ENCODE measurements at places on chromosomes 5 and 9.

GRCh38 chr5:154388842-154389241, 57.0 kb upstream of the SAP30L start:
- no peak for DNase-seq

GRCh38 chr5:156042726-156043125, 284.2 kb upstream of the SGCD start:
- no peak for DNase-seq

DNA sequence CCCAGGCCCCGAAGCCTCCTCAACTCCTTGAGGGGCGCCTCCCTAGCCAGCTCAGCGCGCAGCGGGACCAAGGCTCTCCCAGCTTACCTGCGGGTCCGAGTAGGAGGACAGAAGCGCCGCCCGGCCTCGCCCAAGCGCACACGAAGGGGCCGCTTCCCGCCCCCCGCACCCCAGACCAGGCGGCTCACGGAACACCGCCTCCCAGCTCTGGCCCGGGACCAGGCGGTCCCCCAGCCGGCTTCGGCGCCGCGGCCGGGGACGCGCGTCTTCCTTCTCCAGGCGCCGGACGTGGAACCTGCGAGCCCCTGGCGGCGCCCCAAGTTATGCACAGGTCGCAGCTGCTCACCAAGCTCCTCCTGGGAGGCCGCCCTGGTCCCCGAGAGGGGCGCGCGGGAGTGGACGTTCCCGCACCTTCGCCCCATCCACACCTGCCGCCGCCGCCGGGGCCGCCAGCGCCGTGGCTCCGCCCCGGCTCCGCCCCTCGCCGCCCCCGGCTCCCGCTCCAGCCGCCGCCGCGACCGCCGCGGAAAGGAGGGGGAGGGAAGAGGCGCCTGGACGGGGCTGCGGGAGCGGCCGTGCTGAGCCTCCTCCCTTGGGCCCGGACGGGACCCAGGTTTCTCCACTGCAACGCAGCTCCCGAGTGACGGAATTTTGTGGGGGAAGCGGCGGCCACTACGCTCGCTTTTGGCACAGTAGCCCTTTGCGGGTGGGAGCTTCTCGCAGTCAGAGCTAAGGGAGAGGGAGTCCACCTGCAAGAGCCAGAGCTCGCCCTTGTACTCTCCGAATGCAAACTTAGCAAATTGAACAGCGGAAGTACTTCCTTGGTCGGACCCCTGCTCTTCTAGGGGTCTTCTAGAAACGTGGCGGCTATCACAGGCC, 77.5 kb upstream of the IFNE start:
- peak; percentile 56 for DNase-seq

- DNase-seq, result no peak
Observed at GRCh38 chr9:134208310-134208841, 44.0 kb upstream of the RNU6ATAC start.

DNA sequence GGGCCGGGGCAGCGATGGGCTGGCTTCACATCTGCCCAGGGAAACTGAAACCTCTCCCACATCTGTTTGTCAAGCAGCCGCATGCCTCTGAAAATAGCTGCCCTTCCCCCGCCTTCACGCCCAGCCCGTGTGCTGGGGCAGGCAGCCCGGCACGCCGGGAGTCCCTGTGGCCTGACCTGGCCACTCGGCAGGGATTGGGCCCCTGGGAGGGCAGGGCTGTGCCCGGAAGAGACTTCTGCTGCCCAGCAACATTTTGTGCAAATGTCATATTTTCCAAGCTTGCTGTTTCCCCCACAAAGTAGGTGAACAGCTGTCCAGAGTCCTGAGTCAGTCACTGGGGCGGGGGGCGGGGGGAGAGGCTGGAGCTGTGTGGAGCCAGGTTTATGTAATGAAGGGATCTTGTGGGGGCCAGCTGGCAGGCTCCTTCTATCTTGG, 8.2 kb downstream of the COL27A1 start:
- no peak for DNase-seq

Measured in NCI-H1930 (cell line).